ENCODE measurements at places on chromosomes 7 and 10. TPM values are rescaled to one million over a fixed set of nuclear protein-coding genes. Genes with fewer than 3 reads are reported as not detected.

Gene ENTPD7
- 3.3 TPM for total RNA-seq

DNA sequence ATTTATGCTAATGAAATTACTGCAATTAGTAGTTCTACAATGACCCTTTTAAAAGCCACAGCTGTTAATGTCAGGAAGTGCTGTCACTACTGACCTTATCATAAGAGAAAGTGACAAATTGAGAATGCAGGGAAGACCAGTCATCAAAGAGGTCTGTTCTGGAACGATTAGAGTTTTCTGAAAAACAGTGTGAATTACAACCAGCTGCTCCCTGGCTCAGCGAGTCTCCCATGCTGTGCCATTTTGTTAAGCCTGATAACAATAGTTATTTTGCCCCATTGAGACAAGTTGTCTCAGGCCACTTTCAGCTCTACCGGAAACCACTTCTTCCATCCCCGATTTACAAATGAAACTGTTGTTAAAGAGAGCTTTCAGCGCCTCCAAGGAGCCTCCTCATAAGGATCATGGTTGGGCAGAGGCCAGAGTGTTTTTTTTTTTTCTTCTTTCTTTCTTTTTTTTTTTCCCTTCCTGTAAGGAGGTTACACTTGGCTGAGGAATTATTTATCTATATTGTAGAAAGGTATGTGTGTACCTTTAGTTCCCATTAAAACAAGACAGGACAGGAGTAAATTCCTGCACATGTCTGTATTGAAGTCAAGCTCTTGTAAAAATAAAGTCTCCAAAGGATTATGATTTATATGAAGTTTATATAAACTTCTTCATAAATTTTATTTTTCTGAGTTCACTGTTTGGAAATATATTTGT is 173.6 kb downstream of the CDCA7L start:
- no peaks in the 10 kb centered on the region for H3K27me3 ChIP-seq
- H3K4me3 ChIP-seq = no peak overlapping the region
- H3K36me3 ChIP-seq = no peaks in the 10 kb centered on the region
- no peaks in the 10 kb centered on the region for H3K4me1 ChIP-seq

Gene HABP2
- total RNA-seq = not detected

DNA sequence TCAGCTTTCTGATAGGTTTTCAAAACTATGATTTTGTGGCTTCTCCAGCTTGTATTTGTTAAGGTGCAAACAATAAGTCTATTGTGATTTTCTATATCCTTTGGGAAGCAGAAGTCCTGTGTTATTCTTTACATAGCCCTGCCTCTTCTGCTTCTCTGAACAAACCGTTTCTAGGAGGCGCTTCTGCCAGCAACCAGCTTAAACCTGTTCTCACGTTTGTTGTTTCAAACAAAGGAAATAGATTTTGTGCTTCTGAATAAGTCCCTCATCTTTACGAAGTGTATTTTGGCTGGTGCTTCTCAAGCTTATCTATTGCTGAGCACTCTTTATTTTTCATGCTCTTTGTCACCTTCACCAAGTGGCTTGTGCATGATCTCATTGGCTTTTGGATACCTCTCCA is 61.0 kb downstream of the VTI1A start:
- no peak for DNase-seq
- no peak overlapping the region for H3K4me3 ChIP-seq
- H3K4me1 ChIP-seq = peaks cover 6% of the 10 kb centered on the region
- no peaks in the 10 kb centered on the region for H3K27me3 ChIP-seq

Gene SFTPD
- total RNA-seq = not detected

GRCh38 chr7:146768957-146769356 is 652.4 kb downstream of the CNTNAP2 start:
- H3K4me1 ChIP-seq = no peaks in the 10 kb centered on the region
- no peak for DNase-seq
- no peak overlapping the region for H3K4me3 ChIP-seq
- no peaks in the 10 kb centered on the region for H3K36me3 ChIP-seq
- H3K27me3 ChIP-seq = no peaks in the 10 kb centered on the region

DNA sequence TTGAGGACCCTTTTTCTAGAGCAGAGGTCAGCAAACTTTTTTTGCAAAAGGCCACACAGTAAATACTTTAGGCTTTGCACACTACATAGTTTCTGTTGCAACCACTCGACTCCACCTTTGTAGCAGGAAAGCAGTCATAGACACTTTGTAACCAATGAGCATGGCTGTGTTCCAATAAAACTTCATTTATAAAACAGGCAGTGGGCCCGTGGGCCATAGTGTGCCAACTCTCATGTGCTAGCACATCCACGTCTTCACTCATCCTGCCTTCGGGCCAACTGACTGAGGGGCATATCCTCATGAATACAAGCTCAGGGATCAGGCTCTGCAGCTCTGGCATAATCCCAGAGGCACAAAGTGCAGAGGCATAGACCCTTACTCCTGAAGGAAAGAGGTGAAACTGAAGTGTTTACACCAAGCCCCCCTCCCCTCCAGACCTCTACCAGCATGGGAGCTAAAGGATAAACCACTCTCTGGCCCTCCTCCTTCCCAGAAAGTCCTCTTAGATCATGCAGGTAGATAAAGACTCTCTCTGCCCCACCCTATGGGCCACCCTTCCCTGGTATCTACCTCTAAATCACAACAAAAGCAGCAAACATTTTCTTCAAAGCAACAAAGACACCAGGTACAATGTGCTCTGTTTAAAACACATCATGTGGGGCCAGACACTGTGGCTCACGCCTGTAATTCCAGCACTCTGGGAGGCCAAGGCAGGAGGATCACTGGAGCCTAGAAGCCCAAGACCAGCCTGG is 71.0 kb downstream of the DLG5 start:
- no peaks in the 10 kb centered on the region for H3K36me3 ChIP-seq
- H3K4me1 ChIP-seq = no peaks in the 10 kb centered on the region
- H3K4me3 ChIP-seq = no peak overlapping the region

Gene WDFY4
- 1.5 TPM for total RNA-seq

DNA sequence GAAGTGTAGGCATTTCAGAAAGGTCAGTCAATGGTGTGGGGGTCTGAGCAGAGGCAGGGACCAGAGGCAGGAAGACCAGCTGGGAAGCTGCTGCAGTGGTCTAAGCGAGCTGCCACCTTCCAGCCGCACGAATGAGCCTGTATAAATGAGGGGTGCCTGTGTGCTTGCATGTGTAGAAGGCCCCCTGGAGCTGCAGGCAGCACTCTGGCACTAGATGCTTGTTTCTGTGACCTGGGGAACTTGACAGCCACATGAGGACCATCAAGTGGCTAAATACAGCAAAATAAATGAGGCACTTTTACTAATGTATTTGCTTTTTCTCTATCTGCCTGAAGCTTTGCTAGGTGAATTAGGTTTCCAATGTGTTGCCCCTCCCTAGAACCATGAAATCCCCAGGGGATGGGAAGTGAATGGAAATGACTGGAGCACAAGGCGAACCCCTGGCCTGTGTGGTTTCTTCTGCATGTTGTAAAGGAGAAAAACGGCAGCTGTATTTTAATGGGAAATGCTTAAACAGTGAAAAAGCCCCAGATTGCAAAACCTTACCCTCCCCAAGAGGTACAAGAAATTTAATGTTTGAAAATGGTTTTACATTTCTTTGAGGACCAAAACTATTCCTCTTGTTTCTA is 57.7 kb downstream of the PYROXD2 start:
- H3K4me3 ChIP-seq = no peak overlapping the region
- no peaks in the 10 kb centered on the region for H3K36me3 ChIP-seq
- no peak for DNase-seq
- H3K27ac ChIP-seq = no peak overlapping the region

- DNase-seq = no peak
- no peaks in the 10 kb centered on the region for H3K27me3 ChIP-seq
- peak overlapping the region; percentile 89 for H3K27ac ChIP-seq
- peaks cover 47% of the 10 kb centered on the region for H3K4me1 ChIP-seq
Observed at GRCh38 chr10:103452506-103453230, 498 bp upstream of the CALHM2 start.

DNA sequence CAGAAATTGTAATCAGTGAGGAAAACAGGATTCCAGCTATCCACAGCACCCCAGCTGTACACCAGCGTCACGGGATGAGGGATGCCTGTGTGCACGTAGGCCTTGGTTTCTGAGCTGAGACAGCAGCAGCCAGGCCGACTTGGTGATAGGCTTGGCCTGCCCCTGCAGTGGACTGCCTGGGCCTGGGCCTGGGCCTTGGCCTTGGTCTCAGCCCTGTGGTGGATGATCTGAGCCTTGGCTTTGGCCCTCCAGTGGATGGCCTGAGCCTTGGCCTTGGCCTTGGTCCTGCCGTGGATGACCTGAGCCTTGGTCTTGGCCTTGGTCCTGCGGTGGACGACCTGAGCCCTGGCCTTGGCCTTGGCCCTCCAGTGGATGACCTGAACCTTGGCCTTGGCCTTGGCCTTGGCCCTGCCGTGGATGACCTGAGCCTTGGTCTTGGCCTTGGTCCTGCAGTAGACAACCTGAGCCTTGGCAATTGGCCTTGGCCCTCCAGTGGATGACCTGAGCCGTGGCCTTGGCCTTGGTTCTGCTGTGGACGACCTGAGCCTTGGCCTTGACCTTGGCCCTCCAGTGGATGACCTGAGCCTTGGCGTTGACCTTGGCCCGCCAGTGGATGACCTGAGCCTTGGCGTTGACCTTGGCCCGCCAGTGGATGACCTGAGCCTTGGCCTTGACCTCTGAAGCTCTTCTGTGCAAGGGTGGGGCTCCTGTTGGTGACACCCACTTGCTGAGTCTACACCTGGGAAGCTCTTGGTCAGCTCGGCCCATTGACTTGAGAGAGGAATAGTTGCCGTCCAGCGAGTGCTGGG is 93.8 kb downstream of the CUX1 start:
- DNase-seq = no peak
- H3K27ac ChIP-seq = no peak overlapping the region

- DNase-seq = no peak
- peaks cover 12% of the 10 kb centered on the region for H3K27me3 ChIP-seq
- H3K4me1 ChIP-seq = no peaks in the 10 kb centered on the region
- H3K36me3 ChIP-seq = no peaks in the 10 kb centered on the region
Observed at GRCh38 chr10:29259498-29259897, 29.4 kb upstream of the LYZL1 start.

GRCh38 chr7:97697396-97697795 is 34.5 kb upstream of the TAC1 start:
- no peaks in the 10 kb centered on the region for H3K36me3 ChIP-seq
- no peaks in the 10 kb centered on the region for H3K27me3 ChIP-seq
- DNase-seq = no peak
- H3K4me1 ChIP-seq = no peaks in the 10 kb centered on the region

DNA sequence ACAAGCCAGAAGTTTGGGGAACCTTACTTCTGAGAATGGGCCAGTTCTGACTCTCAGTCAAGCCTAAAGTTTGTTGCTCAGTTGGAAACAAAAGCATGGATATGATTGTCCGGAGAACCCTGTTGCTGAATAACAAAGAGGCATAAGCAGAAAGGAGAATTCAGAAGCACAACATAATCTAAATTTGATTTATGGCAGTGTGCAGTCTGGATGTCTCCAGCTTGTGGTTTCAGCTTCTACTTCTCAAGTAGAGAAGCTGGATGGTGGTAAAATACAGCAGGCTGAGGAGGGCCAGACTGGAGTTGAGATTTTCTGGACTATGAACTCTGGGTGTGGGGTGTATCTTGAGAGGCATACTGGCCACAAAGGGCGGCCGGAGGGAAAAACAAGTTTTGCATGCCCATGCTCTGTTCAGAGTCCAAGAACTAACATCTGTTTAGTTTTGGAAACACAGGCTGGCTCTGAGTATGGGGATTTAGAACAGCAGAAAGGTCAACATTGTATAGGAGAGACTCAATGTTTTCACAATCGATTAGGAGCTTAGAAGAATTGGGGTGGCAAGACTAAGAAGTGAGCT is 592.9 kb downstream of the CNTNAP2 start:
- H3K36me3 ChIP-seq = no peaks in the 10 kb centered on the region
- H3K27ac ChIP-seq = no peak overlapping the region
- no peak for DNase-seq

Gene ITIH5
- not detected for total RNA-seq

DNA sequence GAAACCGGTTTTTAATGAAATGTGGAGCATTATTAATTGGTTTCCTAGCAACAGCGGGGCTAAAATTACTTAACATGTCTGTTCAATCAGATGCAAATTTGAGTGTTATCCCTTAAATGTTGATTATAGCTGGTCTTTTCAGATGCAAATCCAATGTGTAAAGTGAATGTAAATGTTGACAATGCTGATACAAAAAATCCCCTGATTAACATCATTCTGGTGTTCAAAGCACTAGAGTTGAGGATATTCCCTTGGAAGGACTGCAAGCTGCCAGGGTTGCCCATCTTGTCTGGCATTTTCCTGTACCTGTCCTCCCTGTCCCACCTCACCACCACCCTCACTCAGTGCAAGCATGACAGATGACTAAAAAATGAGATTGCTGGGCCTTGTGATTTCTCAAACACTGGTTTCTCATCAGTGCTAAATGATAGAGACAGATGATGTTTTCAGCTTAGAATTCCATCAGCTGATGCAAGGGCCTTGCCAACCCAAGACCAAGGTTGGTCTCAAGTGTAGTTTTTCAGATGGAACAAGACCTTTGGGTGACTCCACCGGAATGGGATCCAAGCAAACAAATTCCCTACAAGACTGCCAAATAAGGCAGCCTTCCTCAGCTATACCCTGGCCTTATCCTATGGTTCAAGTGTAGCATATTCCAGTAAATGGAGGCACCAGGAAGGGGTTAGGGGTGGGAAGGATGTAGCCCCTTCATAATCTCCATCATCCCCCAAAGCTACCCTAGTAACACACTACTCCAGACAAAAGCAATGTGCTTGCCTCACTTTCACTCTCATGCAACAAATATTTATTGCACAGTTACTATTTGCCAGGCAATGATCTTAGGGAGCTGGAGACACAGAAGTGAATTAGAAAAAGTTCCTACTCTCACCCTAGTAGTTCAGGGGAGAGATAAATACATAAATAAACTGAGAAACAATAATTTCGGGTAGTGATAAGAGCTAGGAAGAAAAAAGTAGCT is 54.9 kb downstream of the JAZF1 start:
- H3K27ac ChIP-seq = no peak overlapping the region
- peaks cover 3% of the 10 kb centered on the region for H3K27me3 ChIP-seq
- peaks cover 13% of the 10 kb centered on the region for H3K4me1 ChIP-seq

- H3K4me1 ChIP-seq = no peaks in the 10 kb centered on the region
- no peak overlapping the region for H3K27ac ChIP-seq
- DNase-seq = no peak
- H3K36me3 ChIP-seq = no peaks in the 10 kb centered on the region
- no peak overlapping the region for H3K4me3 ChIP-seq
- no peaks in the 10 kb centered on the region for H3K27me3 ChIP-seq
Observed at GRCh38 chr7:126667742-126668366, 584.9 kb downstream of the GRM8 start.

DNA sequence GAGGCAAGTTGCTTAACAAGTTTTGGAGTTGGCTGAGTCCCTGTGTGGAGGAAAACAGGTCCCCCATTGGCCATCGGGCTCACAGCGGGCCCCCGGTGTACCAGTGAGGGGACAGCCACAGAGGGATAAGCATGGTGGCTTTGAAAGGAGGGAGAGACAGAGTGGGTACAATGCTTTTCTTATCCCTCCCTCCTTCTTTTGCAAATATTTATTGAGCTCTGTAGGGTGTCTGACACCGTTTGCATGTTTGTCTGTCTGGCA is 2.8 kb downstream of the HTRA1 start:
- peaks cover 7% of the 10 kb centered on the region for H3K4me1 ChIP-seq
- H3K4me3 ChIP-seq = no peak overlapping the region
- no peak for DNase-seq
- peaks cover 69% of the 10 kb centered on the region for H3K27me3 ChIP-seq

All from activated naive CD8-positive, alpha-beta T cell treated with anti-CD3 and anti-CD28 coated beads, Interleukin-2, amount 10 ng/mL, durations not matched to agents 7 days and 5 days (primary cell).